ENCODE measurements at places on chromosomes 12 and 14. TPM values are rescaled to one million over a fixed set of nuclear protein-coding genes. Genes with fewer than 3 reads are reported as not detected.

Gene ETFRF1
- polyA plus RNA-seq = 6.0 TPM

Gene ZDHHC22
- not detected for polyA plus RNA-seq

Gene ZC2HC1C
- 0.85 TPM for polyA plus RNA-seq

Gene ATXN3
- polyA plus RNA-seq = 22.9 TPM

Gene C14orf132
- 13.2 TPM for polyA plus RNA-seq

Gene PA2G4
- polyA plus RNA-seq = 134 TPM

Gene TCP11L2
- 16.8 TPM for polyA plus RNA-seq

Gene KRT7
- 659 TPM for polyA plus RNA-seq

Gene SERPINA10
- not detected for polyA plus RNA-seq

Gene CCDC197
- not detected for polyA plus RNA-seq

Gene KERA
- polyA plus RNA-seq = not detected

DNA sequence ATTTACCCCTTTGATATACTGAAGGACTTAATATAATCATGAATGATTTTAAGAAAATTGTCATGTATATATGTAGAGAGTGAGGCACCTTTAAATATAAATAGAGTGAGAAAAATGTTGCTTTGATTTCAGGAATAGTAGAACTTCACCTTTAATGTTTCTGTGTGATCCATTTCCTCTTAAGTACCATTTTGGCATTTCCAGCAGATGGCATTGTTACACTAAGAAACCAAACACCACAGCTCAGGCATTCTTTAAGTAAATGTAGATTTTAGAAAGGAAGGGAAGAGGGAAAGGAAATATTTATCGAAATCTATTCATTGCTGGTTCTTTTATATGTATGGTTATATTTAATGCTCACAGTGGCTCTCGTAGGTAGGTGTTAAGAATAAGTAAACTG is 556.7 kb upstream of the FBXO33 start:
- DNase-seq = no peak

DNA sequence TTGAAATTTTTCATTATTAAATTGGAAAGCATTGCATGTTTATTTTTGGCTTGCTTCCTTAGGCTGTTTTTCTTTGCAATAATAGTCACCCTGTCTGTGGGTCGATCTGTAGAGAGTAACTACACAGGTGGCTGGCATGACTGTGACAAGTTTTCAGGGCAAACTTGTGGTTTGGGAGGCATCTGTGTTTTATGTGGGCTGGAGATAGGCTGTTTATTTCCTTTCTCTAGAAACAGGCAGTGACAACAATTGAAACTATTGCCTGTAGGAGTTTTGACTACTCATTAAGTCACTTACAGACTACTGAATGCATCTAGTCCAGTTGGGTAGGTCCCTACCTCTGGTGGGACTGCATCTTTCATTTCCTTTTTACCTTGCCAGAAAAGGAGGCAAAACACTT is 155.6 kb downstream of the DYRK2 start:
- no peak for DNase-seq

GRCh38 chr12:69150083-69150795 is 89.1 kb upstream of the CPSF6 start:
- DNase-seq = no peak

- DNase-seq = no peak
Observed at GRCh38 chr14:75283833-75284563, 5.4 kb downstream of the FOS start.

DNA sequence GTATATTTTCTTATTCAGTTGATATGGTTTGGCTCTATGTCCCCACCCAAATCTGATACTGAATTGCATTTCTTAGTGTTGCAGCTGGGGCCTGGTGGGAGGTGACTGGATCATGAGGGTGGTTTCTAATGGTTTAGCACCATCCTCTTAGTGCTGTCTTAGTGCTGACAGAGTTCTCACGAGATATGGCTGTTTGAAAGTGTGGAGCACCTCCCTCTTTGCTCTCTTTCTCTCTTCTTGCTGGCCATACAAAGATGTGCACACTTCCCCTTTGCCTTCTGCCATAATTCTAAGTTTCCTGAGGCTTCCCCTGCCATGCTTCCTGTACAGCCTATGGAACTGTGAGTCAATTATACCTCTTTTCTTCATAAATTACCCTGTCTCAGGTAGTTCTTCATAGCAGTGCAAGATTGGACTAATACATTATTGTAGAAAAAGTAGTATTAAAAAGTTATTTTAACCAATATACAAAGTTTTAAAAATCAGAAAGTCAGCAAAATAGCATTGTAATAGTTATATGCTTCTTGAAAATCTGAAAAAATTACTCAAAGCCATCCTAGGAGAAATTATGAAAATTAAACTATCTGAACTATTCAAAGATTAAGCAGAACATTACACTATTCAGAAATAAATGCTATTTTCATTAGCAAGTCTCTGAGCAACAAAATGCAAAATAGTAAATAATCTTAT is 84.1 kb downstream of the PPP1R12A start:
- DNase-seq = no peak

DNA sequence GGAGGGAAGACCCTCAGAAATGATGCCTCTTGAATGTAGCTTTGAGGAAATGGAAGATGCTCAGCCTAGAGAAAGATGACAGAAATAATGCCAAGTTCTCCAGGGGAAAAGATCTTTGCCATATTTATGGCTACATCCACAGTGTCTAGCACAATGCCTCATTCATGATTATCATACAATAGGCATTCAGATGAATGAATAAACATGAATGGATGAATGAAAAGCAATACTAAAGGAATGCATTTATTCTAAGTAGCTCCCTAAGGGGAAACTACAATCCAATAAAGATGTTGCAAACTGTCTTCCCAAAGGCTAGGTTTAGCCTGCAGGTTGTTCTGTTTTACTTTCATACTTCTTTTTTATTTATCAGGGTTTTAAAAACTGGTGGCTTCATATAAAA is 12.0 kb downstream of the TMTC1 start:
- no peak for DNase-seq

DNA sequence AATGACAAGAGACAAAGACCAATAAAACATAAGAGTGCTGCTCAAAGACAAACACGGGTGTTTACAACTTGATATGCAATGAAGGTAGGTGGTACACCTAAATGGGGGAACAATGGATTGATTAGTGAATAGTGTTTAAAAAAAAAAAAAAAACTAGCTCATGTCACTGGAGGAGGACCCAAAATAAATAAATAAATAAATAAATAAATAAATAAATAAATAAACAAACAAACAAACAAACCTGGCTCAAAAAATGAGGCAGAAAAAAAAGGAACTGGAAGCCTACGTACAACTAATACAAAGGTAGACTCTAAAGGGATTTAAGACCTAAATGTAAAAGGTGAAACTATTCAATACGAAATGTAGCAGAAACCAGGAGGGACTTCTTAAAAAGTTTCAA is 18.6 kb downstream of the NAP1L1 start:
- DNase-seq = no peak

DNA sequence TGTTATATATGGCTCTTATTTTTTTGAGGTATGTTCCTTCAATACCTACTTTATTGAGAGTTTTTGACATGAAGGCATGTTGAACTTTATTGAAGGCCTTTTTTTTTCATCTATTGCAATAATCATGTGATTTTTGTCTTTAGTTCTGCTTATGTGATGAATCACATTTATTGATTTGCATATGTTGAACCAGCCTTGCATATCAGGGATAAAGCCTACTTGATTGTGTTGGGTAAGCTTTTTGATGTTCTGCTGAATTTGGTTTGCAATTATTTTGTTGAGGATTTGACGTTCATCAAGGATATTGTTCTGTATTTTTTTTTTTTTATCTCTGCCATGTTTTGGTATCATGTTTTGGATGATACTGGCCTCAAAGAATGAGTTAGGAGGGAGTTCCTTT is 15.2 kb upstream of the ART4 start:
- DNase-seq = no peak

- DNase-seq = no peak
Observed at GRCh38 chr12:51867371-51867770, 18.9 kb upstream of the FIGNL2 start.

DNA sequence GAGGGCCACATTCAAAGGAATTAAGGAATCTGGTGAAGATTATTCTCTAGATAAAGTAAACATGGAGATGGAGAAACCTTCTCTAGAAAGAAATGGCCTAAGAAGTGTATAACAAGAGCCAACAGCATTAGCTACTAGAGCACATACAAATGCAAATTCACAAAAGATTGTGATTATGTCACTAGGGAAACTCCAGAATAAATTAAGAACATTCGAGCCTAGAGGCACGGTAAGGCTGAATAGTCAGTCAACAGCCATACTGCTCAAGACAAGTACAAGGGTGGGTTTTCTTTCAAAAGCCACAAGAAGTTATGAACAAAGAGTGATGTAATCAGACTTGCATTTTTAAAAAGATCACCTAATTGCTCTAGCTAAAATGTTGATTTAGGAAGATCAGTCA is 25.4 kb downstream of the PPP4R3A start:
- no peak for DNase-seq

GRCh38 chr14:104657563-104658324 is 31.7 kb upstream of the INF2 start:
- no peak for DNase-seq

DNA sequence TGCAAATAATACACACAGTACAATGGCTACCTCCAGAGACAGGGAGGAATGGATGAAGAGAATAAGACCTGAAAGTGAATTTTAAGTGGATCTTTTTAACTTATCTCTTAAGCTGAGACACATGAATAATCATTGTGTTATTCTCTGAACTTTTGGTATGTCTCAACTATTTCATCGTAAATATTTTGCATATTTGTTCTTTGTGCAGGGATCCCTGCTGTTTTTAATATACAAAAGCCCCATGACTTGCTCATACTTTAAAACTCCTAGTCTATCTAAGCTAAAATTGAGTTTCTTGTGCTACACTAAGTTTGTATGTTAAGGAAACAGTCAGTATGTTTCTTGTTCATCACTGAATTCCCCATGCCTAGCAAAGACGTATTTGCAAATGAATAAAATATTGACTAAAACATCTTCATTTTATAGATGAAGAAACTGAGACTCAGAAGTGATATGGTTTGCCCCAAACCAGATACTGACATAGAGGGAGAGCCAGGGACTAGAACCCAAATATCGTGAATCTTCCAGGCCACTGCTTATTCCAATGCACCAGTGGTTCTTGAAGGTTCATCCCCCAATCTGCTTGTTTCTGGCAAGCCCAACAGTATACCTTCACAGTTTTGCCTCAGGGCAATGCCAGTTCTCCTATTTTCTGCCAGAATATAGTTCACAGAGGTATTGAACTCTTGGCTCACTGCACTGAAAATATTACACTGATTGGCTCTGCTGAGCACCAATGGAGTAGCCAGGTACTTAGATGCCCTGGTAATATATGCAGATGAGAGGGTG is 356.9 kb downstream of the MED13L start:
- peak; percentile 66 for DNase-seq

GRCh38 chr12:56115329-56115728 is 1.1 kb upstream of the RPL41 start:
- no peak for DNase-seq

- DNase-seq = no peak
Observed at GRCh38 chr14:90626550-90626949, 189.7 kb downstream of the TTC7B start.

DNA sequence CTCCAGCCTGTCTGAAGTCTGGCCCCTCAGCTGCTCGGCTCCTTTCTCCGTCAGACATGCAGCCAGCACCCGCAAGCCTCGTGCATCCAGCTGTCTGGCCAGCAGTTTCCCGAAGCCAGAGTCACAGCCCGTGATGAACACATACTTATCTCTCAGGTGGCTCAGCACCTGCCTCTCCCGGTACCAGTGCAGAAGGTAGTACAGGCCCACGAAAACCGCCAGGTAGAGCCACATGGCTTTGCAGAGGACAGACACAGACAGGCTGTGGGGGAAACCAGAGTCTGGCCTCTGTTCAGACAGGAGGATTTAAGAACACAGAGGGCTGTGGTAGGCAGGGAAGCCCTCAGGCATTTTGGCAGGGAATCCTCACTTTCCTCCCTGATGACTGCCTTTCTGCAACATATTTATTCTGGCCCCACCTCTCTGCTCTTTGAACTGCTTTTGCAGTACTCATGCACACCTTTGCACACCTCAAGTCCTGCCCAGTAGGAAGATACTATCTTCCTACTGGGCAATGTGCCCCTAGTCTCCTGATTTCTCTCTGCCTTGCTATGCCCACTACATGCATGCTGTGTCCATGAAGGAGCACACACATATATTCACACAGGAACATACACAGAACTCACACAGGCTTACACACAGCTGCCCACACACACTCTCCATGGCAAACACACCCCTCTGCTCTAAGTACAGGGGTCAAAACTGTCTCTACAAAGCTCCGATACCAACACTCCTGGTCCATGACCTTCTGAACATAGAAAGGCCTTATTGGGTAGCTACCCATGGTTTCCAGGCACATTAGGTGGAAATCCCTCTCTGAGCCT is at the start of gene RDH16:
Gene RDH16 (minus strand): TSS at position 380 of the 824 bp plus-strand sequence. CDS start 146 bp downstream, at position 234.
- DNase-seq = no peak

- no peak for DNase-seq
Observed at GRCh38 chr14:93333631-93334103, 831 bp upstream of the BTBD7 start.

DNA sequence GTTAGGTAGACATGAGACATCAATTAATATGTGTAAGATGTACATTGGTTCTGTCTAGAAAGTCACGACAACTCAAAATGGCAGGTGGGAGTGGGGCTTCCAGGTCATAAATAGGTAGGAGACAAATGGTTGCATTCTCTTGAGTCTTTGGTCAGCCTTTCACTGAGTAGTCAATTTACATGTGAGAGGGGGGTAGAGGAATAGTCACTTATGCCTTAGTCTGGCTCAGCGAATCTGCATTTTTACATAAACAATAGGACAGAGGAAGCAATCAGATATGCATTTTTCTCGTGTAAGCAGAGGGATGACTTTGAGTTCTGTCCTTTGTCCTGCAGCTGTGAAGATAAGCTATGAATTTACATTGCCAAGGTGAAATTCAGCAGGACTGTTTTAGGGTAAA is 27.8 kb upstream of the UNC79 start:
- no peak for DNase-seq

DNA sequence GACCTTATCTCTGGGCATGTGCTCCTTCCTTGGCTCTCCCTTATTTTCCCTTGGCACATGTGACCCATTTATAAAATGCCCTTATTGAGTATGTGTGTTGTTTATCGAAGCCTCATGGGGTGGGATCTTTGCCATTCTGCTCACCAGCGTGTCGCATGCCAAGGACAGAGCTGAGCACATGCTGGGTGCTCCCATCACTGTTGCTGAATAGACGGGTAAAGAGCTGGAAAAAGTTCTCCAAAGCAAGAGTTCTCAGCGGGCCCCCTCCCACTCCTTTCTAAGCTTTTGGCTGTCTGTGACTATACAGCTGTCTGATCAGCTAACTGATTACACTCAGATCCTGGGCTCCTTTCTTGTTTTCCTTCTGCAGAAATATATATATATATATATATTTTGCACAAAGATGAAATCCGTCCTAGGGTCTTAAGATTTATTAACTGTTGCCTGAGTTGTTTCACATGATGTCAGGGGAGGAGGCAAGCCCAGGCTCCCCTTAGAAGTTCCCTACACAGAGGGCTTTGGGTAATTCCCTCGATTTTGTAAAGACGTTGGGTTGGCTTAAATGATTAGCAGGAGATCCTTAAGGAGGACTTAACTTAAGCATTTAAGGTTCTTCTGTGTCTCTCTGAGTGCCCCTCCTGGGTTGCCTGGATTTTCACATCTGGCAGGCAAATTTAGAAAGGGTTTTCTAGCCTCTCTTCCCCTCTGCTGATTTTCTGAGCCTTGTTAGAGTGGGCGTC is 71.6 kb downstream of the TMEM132C start:
- DNase-seq = no peak

- no peak for DNase-seq
Observed at GRCh38 chr12:89469361-89469760, 55.2 kb downstream of the GALNT4 start.

Measured in BJ (cell line).